ENCODE measurements at places on chromosomes 4 and X.

DNA sequence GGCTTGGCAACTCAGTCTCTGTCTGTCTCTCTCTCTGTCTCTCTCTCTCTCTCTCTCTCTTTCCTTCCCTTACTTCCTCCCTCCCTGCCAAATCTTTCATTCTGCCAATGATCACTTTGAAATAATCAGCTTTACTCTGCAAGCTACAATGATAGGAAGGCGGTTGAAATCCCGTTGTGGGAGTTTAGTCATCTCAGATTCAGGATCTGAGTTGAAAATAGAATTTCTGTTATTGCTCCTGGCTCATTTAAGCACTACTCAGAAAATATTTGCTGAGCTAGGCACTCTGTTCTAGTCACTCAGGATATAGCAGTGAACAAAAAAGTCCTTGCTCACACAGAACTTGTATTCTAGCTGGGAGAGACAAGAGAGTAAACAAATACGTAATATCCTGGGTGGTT is 56.3 kb upstream of the DCTD start:
- no peak for DNase-seq

DNA sequence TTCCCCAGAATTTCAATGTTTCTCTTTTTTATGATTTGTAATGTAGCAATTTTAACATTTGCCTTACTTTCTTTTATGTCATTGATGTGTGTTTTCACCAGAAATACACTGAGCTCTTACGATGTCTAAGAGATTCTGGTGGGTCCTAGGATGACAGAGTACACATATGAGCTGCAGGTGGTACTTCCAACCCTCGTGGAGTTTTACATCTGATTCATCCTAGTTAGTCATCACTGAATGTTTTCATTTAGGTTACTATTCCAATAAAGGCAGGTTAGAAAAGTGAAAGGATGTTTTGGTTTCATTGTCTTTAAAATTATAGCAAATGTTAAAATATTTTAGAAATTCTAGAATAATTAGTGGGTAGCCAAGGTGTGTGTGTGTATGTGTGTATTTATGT is 605.9 kb downstream of the ADGRL3 start:
- no peak for DNase-seq

DNA sequence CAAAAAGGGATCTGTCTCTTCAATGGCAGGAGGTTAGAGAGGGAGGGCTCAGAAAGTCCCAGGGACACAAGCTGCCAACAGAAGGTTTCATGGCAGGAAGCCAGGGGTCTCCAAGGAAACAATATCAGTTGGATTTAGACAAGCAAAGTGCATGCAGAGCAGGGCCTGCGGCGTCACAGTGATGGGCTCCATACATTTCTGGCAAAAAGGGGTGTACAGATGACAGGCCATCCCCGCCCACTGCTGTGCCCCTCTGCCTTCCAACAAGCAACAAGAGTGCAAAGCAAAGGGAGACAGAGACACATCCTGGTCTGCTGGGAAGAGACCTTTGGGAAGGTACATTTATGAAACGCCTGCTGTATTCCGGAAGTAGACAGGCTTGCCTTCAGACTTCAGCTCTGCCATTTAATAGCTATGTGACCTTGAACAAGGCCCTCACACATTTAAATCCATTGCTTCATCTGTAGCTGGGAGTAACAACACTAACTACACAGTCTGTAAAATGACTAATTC is 121.2 kb downstream of the AFAP1 start:
- DNase-seq, result no peak

GRCh38 chrX:11272290-11272689 is 20.9 kb upstream of the AMELX start:
- no peak for DNase-seq

DNA sequence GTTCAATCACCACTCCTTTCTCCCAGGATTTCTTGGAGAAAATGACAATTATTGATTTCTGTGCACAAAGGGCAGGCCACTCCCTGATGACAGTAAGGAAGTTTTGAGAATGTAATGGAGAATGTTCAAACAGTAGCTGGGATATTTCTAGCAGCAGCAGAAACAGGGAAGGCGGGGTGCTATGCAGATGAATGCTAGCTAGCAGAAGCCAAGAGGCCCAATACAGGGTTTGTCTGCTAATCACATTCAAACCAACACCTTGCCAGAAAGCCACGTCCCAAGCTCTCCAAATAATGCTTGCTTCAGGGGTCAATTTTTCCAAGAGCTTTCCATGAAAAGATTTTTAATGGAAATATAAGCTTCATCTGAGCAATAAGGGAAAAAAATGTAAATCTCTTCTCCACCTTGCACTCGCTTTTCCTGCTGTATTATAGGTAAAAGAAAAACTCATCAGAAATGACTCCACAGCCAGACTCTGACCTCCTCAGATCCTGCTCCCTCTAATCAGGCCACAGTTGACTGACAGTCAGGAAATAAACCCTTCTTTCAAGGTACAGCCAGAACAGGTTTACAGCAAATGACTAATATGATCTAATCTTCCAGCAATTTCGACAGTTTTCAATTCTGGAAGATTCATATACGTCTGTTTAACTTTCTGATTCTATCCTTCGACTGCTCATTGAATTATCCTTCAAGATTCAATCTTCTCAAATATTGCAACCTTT is 84.7 kb upstream of the PCDH19 start:
- DNase-seq, result no peak

GRCh38 chr4:36921476-36922216 is 322.9 kb upstream of the NWD2 start:
- no peak for DNase-seq

- DNase-seq, result no peak
These were observed 484.1 kb upstream of the CPEB2 start for GRCh38 chr4:14518136-14518535.

GRCh38 chr4:182261651-182262223 is 18.5 kb downstream of the TENM3 start:
- no peak for DNase-seq

DNA sequence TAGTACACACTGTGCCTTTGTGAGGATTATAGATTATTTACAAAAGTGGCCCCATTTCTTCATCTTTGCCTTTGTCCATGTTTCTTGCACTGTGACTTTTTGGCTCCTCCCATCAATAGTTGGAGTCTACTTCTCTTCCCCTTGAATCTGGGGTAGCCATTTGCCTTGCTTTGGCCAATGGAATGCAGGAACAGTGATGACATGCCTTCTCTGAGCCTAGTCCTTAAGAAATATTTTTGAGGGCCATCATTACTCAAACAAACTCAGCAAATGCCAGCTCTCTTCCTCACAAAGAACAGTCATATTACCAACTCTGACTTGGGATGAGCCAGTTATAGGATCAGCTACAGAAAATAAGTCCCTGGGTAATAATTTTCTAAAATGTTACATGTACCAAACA is 189.6 kb downstream of the FRMPD4 start:
- no peak for DNase-seq

DNA sequence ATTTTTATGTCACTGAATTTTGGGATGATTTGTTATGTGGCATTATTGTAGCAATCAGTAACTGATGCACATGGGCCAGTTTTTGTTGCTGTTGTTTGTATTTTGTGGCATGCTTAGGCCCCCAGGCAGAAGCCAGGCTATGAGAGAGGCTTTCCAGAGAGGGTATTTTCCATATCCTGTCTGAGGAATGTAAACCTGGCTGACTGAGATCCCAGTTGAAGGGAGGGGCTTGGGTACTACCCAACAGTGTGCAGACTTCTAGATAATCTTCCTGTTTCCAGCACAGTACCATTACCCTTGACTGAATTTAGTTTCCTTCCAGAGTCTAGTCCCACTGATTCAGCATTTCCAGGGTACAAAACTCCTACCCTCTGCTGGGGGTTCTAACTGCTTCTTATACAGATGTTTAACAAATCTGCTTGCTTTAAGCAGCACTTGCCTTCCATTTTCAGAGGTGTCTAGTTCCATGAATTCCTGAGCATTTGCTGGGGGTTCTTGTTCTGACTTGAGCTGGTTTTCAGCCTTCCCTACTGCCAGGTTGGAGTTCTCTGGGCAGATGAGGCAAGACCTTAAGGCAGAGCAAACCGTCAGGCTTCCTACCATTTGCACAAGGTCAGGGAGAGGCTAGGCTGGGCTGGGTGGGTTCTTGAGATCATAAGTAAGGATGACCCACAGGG is 104.7 kb upstream of the EGFL6 start:
- no peak for DNase-seq
